ENCODE measurements at places on chromosomes 16 and 17. TPM values are rescaled to one million over a fixed set of nuclear protein-coding genes. Genes with fewer than 3 reads are reported as not detected.

- H3K27me3 ChIP-seq: no peaks in the 10 kb centered on the region
- no peak for DNase-seq
- peaks cover 11% of the 10 kb centered on the region for H3K36me3 ChIP-seq
- no peak overlapping the region for H3K27ac ChIP-seq
Measured at GRCh38 chr16:74902161-74902560, 82.8 kb downstream of the WDR59 start.

DNA sequence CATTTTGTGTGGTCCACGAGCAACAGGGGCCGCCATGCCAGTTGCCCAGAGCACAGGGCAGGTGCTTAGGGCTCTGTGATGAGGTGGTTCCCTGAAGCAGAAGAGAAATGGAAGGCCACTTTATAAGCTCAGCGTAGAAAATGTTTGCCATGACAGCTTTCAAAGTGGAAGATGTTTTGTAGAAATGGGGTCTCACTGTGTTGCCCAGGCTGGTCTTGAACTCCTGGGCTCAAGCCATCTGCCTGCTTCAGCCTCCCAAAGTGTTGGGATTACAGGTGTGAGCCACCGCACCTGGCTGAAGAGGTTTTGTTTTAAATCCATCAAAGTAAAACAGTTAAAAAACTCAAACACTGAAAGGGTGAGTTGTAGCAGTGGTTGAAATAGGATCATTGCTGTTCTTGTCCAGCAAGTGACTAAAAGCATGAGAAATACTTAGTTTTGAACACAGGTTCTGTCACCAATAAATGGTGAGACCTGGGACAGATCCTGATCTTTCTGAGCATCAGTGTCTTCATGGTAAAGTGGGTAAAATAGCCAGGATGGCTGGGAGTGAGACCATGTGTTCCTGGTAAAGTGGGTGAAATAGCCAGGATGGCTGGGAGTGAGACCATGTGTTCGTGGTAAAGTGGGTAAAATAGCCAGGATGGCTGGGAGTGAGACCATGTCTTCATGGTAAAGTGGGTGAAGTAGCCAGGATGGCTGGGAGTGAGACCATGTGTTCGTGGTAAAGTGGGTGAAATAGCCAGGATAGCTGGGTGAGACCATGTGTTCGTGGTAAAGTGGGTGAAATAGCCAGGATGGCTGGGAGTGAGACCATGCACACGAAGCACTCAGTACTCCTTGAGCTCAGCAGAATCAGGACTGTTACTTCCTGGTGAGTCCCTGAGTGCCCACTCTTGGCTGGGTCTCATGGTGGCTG, 46.0 kb downstream of the BANP start:
- no peaks in the 10 kb centered on the region for H3K4me1 ChIP-seq
- H3K36me3 ChIP-seq: no peaks in the 10 kb centered on the region
- H3K27me3 ChIP-seq: no peaks in the 10 kb centered on the region
- no peak overlapping the region for H3K4me3 ChIP-seq
- no peak overlapping the region for H3K27ac ChIP-seq
- DNase-seq: no peak

GRCh38 chr16:86211800-86212199, 298.5 kb upstream of the FOXF1 start:
- DNase-seq: no peak
- no peaks in the 10 kb centered on the region for H3K36me3 ChIP-seq
- H3K4me3 ChIP-seq: no peak overlapping the region
- H3K27ac ChIP-seq: no peak overlapping the region
- no peaks in the 10 kb centered on the region for H3K27me3 ChIP-seq

GRCh38 chr17:67078292-67078691, 33.9 kb downstream of the CACNG1 start:
- no peaks in the 10 kb centered on the region for H3K27me3 ChIP-seq
- H3K4me3 ChIP-seq: no peak overlapping the region
- no peak overlapping the region for H3K27ac ChIP-seq
- no peak for DNase-seq

DNA sequence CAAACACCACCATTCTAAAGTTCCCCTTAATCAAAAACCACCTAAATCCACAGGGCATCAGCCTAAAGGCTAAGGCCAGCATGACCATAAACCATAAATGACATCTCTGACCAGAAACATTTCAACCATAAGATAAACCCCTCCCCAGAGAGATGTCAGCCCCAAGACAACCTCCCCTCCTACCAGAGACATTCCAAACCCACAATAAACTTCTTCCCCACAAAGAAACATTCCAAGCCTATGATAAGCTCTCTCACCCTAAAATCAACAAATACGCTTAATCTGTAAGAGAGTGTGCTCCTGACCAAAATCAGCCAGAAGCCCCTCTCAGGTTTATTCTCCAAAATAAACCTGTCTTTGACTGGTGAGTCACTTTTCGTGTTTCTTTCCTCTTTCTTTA, 54.8 kb downstream of the SLFN5 start:
- H3K4me3 ChIP-seq: no peak overlapping the region
- no peaks in the 10 kb centered on the region for H3K4me1 ChIP-seq
- H3K27ac ChIP-seq: no peak overlapping the region
- no peak for DNase-seq

GRCh38 chr17:39751637-39752036, 13.9 kb downstream of the GRB7 start:
- H3K4me3 ChIP-seq: no peak overlapping the region
- peaks cover 31% of the 10 kb centered on the region for H3K4me1 ChIP-seq
- H3K27ac ChIP-seq: no peak overlapping the region
- H3K36me3 ChIP-seq: no peaks in the 10 kb centered on the region
- no peaks in the 10 kb centered on the region for H3K27me3 ChIP-seq

GRCh38 chr17:13485327-13485726, 116.4 kb downstream of the HS3ST3A1 start:
- H3K4me3 ChIP-seq: no peak overlapping the region
- H3K4me1 ChIP-seq: no peaks in the 10 kb centered on the region
- H3K27me3 ChIP-seq: no peaks in the 10 kb centered on the region
- no peaks in the 10 kb centered on the region for H3K36me3 ChIP-seq
- no peak for DNase-seq

- no peak overlapping the region for H3K27ac ChIP-seq
- H3K4me3 ChIP-seq: no peak overlapping the region
- H3K27me3 ChIP-seq: no peaks in the 10 kb centered on the region
- H3K4me1 ChIP-seq: no peaks in the 10 kb centered on the region
- no peak for DNase-seq
Measured at GRCh38 chr17:5126719-5127488, 11.1 kb downstream of the USP6 start.

DNA sequence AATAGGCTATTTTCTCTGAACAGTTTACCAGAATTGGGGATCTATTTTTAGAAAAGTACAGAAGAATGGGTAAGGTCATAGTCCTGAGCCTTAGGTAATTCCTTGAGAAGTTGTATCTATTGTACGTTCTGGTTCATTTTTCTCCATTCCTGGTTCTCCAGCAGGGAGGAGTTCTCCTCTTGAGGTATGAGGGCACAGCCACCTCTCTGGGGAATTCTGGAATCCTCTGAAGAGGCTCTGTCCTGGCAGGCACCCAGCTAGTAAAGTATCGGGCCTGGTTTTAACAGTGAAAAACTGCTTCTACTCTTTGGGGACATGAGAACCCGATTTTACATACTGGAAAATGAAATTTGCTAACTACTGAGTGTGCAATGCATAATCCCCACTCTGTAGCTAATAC, 19.6 kb upstream of the PMFBP1 start:
- H3K4me3 ChIP-seq: no peak overlapping the region
- DNase-seq: no peak
- H3K4me1 ChIP-seq: no peaks in the 10 kb centered on the region
- H3K36me3 ChIP-seq: no peaks in the 10 kb centered on the region
- H3K27me3 ChIP-seq: peaks cover 3% of the 10 kb centered on the region

- H3K4me3 ChIP-seq: no peak overlapping the region
- H3K27me3 ChIP-seq: peaks cover 3% of the 10 kb centered on the region
- H3K36me3 ChIP-seq: no peaks in the 10 kb centered on the region
- H3K27ac ChIP-seq: no peak overlapping the region
- no peak for DNase-seq
- H3K4me1 ChIP-seq: peaks cover 24% of the 10 kb centered on the region
Measured at GRCh38 chr16:56915336-56916119, 16.4 kb upstream of the HERPUD1 start.

- DNase-seq: no peak
- H3K36me3 ChIP-seq: no peaks in the 10 kb centered on the region
- H3K4me1 ChIP-seq: no peaks in the 10 kb centered on the region
- H3K27me3 ChIP-seq: no peaks in the 10 kb centered on the region
- H3K4me3 ChIP-seq: no peak overlapping the region
- no peak overlapping the region for H3K27ac ChIP-seq
Measured at GRCh38 chr17:41625602-41626001, 1.2 kb upstream of the KRT17 start.

DNA sequence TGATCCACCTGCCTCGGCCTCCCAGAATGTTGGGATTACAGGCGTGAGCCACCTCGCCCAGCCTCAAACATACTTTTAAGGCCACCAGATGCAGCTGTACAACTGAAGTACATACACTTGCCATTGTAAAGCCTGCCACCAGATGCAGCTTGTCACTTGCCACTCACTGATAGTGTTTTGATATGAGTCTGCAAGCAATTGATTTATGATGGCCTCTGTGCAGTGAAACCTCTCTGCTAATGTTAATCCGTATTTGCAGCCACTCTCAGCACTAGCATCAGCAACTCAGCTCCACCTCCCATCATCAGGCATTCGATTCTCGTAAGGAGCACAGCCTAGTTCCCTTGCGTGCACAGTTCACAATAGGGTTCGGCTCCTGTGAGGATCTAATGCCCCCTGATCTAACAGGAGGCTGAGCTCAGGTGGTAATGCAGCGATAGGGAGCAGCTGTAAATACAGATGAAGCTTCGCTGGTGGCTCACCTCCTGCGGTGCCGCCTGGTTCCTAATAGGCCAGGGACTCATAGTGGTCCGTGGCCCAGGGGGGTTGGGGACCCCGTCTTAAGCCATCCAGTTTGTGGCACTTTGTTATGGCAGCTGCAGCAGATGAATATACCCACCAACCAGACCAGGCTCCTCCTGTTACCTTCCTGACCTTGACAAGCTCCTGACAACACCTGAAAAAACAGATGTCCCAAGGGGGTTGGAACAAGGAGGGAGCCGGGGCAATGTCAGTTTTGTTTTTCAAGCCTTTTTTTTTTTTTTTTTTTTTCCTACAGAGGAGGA, 1.3 kb upstream of the HERPUD1 start:
- H3K36me3 ChIP-seq: peaks cover 8% of the 10 kb centered on the region
- H3K4me1 ChIP-seq: peaks cover 33% of the 10 kb centered on the region
- no peaks in the 10 kb centered on the region for H3K27me3 ChIP-seq
- DNase-seq: no peak
- no peak overlapping the region for H3K4me3 ChIP-seq
- peak overlapping the region; percentile 95 for H3K27ac ChIP-seq

- H3K27ac ChIP-seq: no peak overlapping the region
- no peak for DNase-seq
- H3K4me1 ChIP-seq: peaks cover 25% of the 10 kb centered on the region
- no peaks in the 10 kb centered on the region for H3K36me3 ChIP-seq
- H3K4me3 ChIP-seq: no peak overlapping the region
Measured at GRCh38 chr16:89704281-89704680, 2.8 kb upstream of the SPATA2L start.

- no peaks in the 10 kb centered on the region for H3K36me3 ChIP-seq
- no peak overlapping the region for H3K4me3 ChIP-seq
- DNase-seq: no peak
- H3K27me3 ChIP-seq: no peaks in the 10 kb centered on the region
- H3K4me1 ChIP-seq: peaks cover 5% of the 10 kb centered on the region
- H3K27ac ChIP-seq: no peak overlapping the region
Measured at GRCh38 chr17:47641202-47641601, 8.5 kb upstream of the KPNB1 start.

GRCh38 chr16:65121870-65122723, at the start of gene CDH11:
TSS of gene CDH11 (minus strand) at chr16:65122063. CDS start at chr16:65004869, 117,194 bp downstream.
- no peak for DNase-seq
- H3K4me3 ChIP-seq: no peak within 1 kb of the TSS
- H3K36me3 ChIP-seq: no peaks in the 10 kb centered on the region
- no peaks in the 10 kb centered on the region for H3K4me1 ChIP-seq
- no peaks in the 10 kb centered on the region for H3K27me3 ChIP-seq

DNA sequence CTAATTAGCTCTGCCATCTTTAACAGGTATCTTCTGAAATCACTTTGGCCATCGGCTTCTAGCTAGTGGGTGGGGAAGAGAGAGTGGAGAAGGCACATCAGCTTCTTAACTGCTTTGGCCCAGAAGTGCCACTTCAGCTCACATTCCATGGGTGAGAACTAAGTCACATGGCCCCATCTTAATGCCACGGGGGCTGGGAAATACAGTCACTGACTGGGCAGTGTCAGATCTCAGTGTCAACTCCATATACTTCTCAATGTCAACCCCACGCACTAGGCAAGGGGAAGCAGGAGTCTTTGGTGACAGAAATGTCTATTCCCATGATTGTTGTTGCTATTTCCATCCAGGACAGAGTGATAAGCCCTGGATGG, 29.4 kb downstream of the CCR7 start:
- H3K4me3 ChIP-seq: no peak overlapping the region
- H3K4me1 ChIP-seq: peaks cover 95% of the 10 kb centered on the region
- no peaks in the 10 kb centered on the region for H3K27me3 ChIP-seq
- DNase-seq: no peak

- no peaks in the 10 kb centered on the region for H3K4me1 ChIP-seq
- no peak overlapping the region for H3K27ac ChIP-seq
- H3K36me3 ChIP-seq: peaks cover 17% of the 10 kb centered on the region
- no peak for DNase-seq
- H3K27me3 ChIP-seq: no peaks in the 10 kb centered on the region
Measured at GRCh38 chr17:62014526-62014925, 50.6 kb downstream of the MED13 start.

GRCh38 chr17:73096866-73097265, 4.4 kb upstream of the SLC39A11 start:
- H3K4me1 ChIP-seq: peaks cover 10% of the 10 kb centered on the region
- H3K27me3 ChIP-seq: no peaks in the 10 kb centered on the region
- no peak for DNase-seq
- no peaks in the 10 kb centered on the region for H3K36me3 ChIP-seq
- no peak overlapping the region for H3K27ac ChIP-seq

DNA sequence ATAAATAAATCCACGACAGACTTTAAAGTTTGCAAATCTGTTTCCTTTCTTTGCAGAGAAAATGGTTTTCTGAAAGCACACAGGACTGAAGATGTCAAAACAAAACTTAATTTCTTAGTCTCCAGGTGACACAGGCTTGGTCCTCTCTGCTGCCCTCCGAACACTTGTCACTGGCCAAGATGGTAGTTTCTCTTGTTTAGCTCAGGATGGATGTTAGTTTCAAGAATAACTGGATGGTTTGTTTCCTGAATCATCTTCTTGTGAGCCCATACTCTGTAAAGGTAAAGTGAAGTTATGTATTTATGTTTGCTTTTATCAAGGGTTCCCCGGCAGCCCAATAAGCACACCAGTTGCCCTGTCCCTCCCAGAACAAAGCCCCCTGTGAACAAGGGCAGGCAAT, 9.9 kb upstream of the FLCN start:
- no peaks in the 10 kb centered on the region for H3K27me3 ChIP-seq
- H3K4me3 ChIP-seq: no peak overlapping the region
- peaks cover 23% of the 10 kb centered on the region for H3K36me3 ChIP-seq
- no peak for DNase-seq
- H3K27ac ChIP-seq: no peak overlapping the region

- H3K4me1 ChIP-seq: no peaks in the 10 kb centered on the region
- no peaks in the 10 kb centered on the region for H3K36me3 ChIP-seq
- no peak overlapping the region for H3K4me3 ChIP-seq
- no peak overlapping the region for H3K27ac ChIP-seq
- peaks cover 29% of the 10 kb centered on the region for H3K27me3 ChIP-seq
Measured at GRCh38 chr17:38421171-38421841, 7.0 kb upstream of the ARHGAP23 start.

TM4SF5 gene
- total RNA-seq: not detected

ANKRD40CL gene
- total RNA-seq: not detected

ZNF500 gene
- total RNA-seq: 13.7 TPM

VTN gene
- total RNA-seq: 0.57 TPM

ST6GALNAC2 gene
- 1.0 TPM for total RNA-seq

HOXB7 gene
- 0.89 TPM for total RNA-seq
